ENCODE measurements at places on chromosomes 3 and 15. TPM values are rescaled to one million over a fixed set of nuclear protein-coding genes. Genes with fewer than 3 reads are reported as not detected.

Gene ILDR1
- total RNA-seq: 16.3 TPM

Gene SOX14
- not detected for total RNA-seq

DNA sequence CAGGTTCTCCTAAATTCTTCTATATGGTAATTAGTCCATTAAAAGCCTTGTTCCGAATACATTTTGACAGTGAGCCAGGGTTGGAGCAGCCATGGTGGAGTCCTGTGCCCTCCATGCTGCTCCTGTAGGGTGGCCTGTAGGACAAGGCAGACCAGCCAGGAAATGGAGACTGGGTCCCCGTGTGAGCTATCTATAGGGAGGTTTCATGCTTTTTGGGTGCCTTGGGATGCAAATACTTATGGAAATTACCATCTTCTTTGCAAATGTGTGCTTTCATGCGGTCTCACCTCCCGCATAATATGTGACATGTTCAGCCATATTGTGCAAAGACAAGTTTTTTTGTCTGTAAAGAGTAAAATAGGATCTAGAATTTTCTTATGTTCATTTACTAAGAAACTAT lies 58.0 kb upstream of the FURIN start:
- no peak for DNase-seq

DNA sequence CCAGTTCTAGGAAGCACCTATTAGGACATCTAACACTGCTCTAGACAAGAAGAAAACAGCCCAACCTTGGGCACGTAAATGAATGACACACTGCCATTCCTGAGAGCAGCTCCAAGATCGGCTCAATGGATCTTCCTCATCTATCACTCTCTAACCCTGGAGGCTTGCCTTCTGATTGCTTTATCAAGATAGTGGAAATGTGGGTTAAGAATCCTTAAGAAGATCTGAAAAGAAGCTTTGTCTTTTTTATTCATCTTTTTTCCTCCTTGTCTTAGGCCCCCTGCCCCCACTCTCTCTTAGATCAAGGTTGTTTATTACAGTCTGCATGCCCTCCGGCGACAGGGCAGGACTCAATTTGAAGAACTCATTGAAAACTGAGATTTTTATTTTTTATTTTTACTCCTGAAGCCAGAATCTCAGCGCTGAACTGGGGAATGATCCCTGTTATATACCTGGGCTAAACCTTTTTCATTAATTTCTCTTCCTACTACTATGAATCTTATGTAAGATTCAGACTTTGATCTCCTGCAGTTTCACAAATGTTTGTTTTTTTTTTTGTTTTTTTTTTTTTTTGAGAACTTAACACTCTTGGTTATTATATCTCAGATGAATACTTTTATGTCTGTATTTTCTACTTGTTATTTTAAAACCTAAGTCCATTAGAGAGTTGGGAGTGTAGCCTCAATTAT lies 219.5 kb downstream of the SV2B start:
- no peak for DNase-seq

DNA sequence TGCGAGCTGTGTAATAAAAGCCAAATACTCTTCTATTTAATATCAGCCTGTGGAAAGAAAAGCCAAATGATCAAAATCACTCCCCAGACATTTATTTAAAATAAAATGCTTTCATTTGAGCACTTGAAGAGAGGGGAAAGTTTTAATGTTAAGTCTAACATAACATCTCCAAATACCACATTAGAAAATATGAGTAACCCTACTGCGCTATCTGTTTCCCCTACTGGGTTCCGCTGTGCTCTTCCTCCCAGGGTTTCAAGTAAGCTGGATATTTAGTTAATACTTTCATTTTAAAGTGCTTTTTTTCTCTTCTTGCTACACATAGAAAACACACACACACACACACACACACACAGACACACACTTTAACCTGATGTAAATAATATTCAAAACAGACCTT lies 6.7 kb upstream of the VGLL4 start:
- DNase-seq: no peak

DNA sequence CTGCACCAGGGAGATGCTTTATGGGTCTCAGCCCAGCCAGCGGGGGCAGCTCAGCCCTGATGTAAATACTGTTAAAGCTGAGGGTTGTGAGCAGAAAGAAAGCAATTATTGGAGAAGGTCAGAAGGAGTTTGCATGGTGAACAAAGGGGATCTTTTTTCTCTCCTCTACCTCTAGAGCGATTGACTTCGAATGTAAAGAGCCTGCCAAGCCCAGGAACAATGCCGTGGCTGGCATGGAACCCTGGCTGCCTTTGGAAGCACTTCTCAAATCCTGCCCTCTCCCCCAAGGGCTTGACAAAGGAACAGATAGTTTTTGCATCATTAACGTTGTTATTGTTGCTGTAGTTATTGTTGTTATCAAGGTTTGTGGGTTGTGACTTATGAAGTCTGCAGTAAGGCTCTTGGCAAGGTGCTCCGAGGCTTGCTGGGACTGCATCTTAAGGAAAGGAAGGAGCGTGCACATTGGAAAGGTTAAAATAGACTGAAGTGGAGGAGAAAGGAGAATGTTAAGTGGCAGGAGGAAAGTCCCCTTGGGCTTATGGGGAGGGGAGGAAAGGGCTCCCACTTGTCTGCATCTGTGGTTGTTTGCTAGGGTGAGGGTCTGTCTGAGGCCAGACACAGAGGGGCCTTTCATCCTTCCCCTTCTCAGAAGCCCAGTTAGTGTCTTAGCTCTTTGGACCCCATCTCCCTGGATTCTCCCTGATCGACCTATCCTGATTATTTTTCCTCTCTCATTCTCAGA lies 16.7 kb downstream of the PDIA5 start:
- DNase-seq: no peak

DNA sequence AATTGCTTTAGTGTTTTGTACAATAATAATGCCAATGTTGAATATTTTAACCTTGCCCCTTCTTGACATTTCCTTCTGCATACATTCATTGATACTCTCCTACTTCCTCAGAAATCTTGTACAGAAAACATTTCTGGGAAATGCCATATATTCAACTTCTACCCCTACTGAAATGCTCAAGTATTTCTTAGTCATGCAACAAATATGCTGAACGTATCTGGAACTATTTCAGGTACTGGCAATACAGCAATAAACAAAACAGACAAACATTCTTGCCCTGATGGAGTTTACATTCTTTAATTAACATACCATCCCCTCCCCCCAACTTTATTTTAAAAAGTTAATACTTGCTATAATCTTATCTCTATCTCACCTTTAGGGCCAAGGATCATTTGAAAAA lies 147.2 kb downstream of the STAG1 start:
- DNase-seq: no peak

- DNase-seq: no peak
Observed at GRCh38 chr3:67678665-67679064, 24.3 kb upstream of the SUCLG2 start.

- DNase-seq: no peak
Observed at GRCh38 chr15:79659691-79660090, 227.6 kb downstream of the MINAR1 start.

Measured in ureter (tissue), 1 donor.